Type B pancreatic cell (in vitro differentiated cells): ENCODE measurements at places on chromosomes 5 and 9. TPM values are rescaled to one million over a fixed set of nuclear protein-coding genes. Genes with fewer than 3 reads are reported as not detected.

Gene IRX2
- total RNA-seq, result 31.4 and 42.2 TPM in 2 replicates

GRCh38 chr5:156505101-156505500, 178.1 kb downstream of the SGCD start:
- H3K4me1 ChIP-seq, result peaks cover 5% of the 10 kb centered on the region
- H3K36me3 ChIP-seq, result no peaks in the 10 kb centered on the region
- H3K27ac ChIP-seq, result no peak overlapping the region
- H3K27me3 ChIP-seq, result no peaks in the 10 kb centered on the region
- DNase-seq, result no peak
- no peak overlapping the region for H3K4me3 ChIP-seq

GRCh38 chr9:87557996-87558395, 60.3 kb downstream of the DAPK1 start:
- no peaks in the 10 kb centered on the region for H3K27me3 ChIP-seq
- no peak overlapping the region for H3K4me3 ChIP-seq
- H3K27ac ChIP-seq, result peak overlapping the region; percentile 46
- H3K4me1 ChIP-seq, result peaks cover 41% of the 10 kb centered on the region
- H3K36me3 ChIP-seq, result peaks cover 15% of the 10 kb centered on the region

GRCh38 chr9:78575081-78575480, 278.2 kb downstream of the PSAT1 start:
- H3K4me3 ChIP-seq, result no peak overlapping the region
- H3K4me1 ChIP-seq, result peaks cover 39% of the 10 kb centered on the region
- H3K27me3 ChIP-seq, result peaks cover 11% of the 10 kb centered on the region

GRCh38 chr5:122999947-123000563, 36.5 kb downstream of the PPIC start:
- no peaks in the 10 kb centered on the region for H3K27me3 ChIP-seq
- peaks cover 9% of the 10 kb centered on the region for H3K4me1 ChIP-seq
- H3K36me3 ChIP-seq, result peaks cover 4% of the 10 kb centered on the region
- no peak overlapping the region for H3K4me3 ChIP-seq
- no peak for DNase-seq

GRCh38 chr5:32615236-32615635, 29.9 kb downstream of the SUB1 start:
- no peaks in the 10 kb centered on the region for H3K27me3 ChIP-seq
- no peak for DNase-seq
- peaks cover 9% of the 10 kb centered on the region for H3K4me1 ChIP-seq

DNA sequence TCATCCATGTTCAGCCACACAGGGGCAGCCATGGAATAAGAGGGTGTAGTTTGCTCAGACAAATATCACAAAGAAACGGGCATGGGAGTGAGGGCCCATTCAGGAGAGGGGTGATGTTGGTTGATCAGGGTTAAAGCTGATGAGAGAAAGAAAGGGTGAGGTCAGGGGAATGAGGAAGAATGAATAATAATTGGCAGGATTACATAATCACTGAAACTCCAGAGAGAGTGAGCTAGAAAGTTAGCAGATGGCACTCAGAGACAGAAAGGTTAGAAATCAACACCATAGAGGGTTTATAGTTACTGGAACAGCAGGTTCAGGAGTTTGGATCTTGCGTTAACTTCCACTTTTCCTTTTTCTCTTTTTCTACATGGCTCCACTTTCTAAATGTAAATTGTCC, 113.9 kb downstream of the TAF11L14 start:
- H3K4me3 ChIP-seq, result no peak overlapping the region
- H3K4me1 ChIP-seq, result peaks cover 5% of the 10 kb centered on the region
- no peaks in the 10 kb centered on the region for H3K36me3 ChIP-seq
- peak overlapping the region; percentile 38 for H3K27ac ChIP-seq
